ENCODE measurements at places on chromosomes 3 and 15. TPM values are rescaled to one million over a fixed set of nuclear protein-coding genes. Genes with fewer than 3 reads are reported as not detected.

PP2D1 gene
- not detected for total RNA-seq

CHRNA5 gene
- total RNA-seq = 2.7 TPM

CAND2 gene
- total RNA-seq = 0.78 TPM

GOLGA8G gene
- total RNA-seq = not detected

AMT gene
- 3.9 TPM for total RNA-seq

GRIP2 gene
- total RNA-seq = 0.10 TPM

EFCAB12 gene
- total RNA-seq = 0.83 TPM

ASB14 gene
- not detected for total RNA-seq

ATP2C1 gene
- 68.7 TPM for total RNA-seq

NPAP1 gene
- not detected for total RNA-seq

MKRN2OS gene
- not detected for total RNA-seq

FOXB1 gene
- 1.6 TPM for total RNA-seq

EPHA6 gene
- not detected for total RNA-seq

C3orf22 gene
- total RNA-seq = not detected

COLQ gene
- total RNA-seq = 3.6 TPM

ZNF639 gene
- 30.5 TPM for total RNA-seq

SUCLG2 gene
- total RNA-seq = 39.1 TPM

SCG5 gene
- 2.2 TPM for total RNA-seq

TRIM42 gene
- not detected for total RNA-seq

COL8A1 gene
- 0.10 TPM for total RNA-seq

NLGN1 gene
- total RNA-seq = not detected

SLC7A14 gene
- total RNA-seq = not detected

FSIP1 gene
- total RNA-seq = 0.91 TPM

IQCF5 gene
- not detected for total RNA-seq

DAPK2 gene
- total RNA-seq = 21.5 TPM

HDDC3 gene
- total RNA-seq = 33.4 TPM

CXCR6 gene
- total RNA-seq = 91.7 TPM

CCNL1 gene
- total RNA-seq = 245 TPM

OSTN gene
- total RNA-seq = not detected

ZNF445 gene
- 23.8 TPM for total RNA-seq

PCYT1A gene
- 95.3 TPM for total RNA-seq

CAPN3 gene
- 4.5 TPM for total RNA-seq

PLA1A gene
- total RNA-seq = 0.41 TPM

PAQR5 gene
- total RNA-seq = not detected

PDE8A gene
- 14.0 TPM for total RNA-seq

CLDN18 gene
- total RNA-seq = not detected

KCNH8 gene
- not detected for total RNA-seq

CHL1 gene
- total RNA-seq = not detected

NCBP2 gene
- total RNA-seq = 61.3 TPM

RBM6 gene
- total RNA-seq = 112 TPM

MOBP gene
- not detected for total RNA-seq

CPN2 gene
- total RNA-seq = not detected

ANKUB1 gene
- not detected for total RNA-seq

EFCC1 gene
- not detected for total RNA-seq

CA12 gene
- total RNA-seq = not detected

PSTPIP1 gene
- total RNA-seq = 224 TPM

MCTP2 gene
- total RNA-seq = 71.2 TPM

TMEM40 gene
- total RNA-seq = not detected

Measured in T-helper 1 cell treated with Interleukin-12 subunit alpha and Interleukin-12 subunit beta and Interleukin-4 antibody, amounts not matched to agents 30 ng/mL and 1 ng/mL, for 36 hours (primary cell).